ENCODE measurements at places on chromosomes 16 and 17.
A peak's percentile ranks its signal among the peaks of the same experiment; 100 is the strongest.

- peak; percentile 69 for DNase-seq
Measured at GRCh38 chr16:54373534-54374520, 87.2 kb upstream of the IRX3 start.

DNA sequence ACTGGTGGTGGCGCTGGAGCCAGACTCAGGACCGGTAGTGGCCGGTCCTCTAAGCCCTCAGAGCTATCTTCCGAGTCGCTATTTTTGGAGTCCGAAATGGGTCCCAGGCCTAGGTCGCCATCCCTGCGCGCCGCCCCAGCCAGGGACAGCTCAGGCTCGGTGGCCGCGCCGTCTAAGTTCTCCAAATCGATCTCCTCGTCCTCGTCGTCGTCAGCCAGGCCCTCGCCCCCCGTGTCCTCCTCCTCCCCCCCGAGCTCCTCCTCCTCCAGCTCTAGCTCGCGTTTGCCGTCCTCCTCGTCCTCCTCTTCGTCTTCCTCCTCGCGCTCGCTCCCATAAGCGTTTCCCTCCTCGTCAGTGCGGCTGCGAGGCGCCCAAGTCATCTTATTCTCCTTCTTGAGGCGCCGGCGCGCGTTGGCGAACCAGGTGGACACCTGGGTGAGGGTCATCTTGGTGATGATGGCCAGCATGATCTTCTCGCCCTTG lies 1.6 kb downstream of the IRX3 start:
- DNase-seq = no peak

DNA sequence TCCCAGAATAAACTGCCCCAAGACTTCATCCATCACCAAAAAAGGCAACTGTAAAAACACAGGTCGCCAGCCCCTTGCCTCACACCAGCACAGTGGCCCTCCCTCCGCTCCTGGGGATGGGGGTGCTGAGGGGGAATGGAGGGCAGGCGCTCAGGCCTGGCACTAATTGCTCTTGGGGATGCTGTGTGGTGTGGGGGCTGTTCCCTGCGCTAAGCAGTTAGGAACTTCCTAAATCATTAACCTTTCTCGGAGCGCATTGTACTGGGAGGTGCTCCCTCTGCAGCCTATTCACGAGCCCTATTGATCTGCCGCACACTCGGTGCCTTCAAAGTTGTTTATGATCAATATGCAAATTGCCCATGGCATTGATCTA lies 199.9 kb downstream of the ZFHX3 start:
- peak; percentile 58 for DNase-seq

GRCh38 chr16:5838725-5839124 lies 741.1 kb upstream of the EEF2KMT start:
- DNase-seq = no peak

- no peak for DNase-seq
Measured at GRCh38 chr17:38419508-38419981, 8.7 kb upstream of the ARHGAP23 start.

GRCh38 chr16:68711421-68712139 lies 25.5 kb upstream of the CDH1 start:
- no peak for DNase-seq

DNA sequence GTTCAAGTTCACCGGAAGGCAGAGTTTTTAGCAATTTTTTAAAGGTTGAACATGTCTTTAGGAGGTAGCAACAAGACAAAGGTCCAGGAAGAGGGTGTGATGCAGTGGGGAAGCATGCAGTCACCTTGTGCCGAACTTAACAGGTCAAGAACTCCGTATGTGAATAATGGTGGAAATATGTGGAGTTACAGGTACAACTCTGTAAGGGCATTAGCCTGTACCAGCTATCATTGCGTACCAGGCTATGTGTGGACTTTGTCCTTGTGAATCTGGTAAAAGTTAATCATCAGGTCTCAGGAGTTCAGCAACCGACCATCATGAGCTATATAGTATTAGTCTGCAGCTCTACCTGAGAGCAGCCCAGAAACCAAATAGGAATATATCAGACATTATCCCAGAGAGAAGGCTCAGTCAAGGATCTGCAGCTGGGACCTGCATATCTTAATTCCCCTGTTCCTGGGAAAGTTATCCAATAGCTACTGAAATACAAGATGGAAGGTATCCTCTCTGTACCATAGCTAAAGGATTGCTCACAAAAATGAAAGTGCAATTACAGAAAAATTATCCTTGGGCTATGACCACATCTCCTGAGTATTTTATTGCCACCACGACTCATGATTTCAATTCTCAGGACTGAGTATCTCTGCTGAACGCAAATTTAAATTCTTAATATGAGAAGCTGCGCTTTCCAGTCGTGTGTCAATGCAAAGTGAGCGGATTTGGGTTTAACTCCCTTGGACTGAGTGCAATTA lies 469.3 kb downstream of the CDH13 start:
- DNase-seq = peak; percentile 65

DNA sequence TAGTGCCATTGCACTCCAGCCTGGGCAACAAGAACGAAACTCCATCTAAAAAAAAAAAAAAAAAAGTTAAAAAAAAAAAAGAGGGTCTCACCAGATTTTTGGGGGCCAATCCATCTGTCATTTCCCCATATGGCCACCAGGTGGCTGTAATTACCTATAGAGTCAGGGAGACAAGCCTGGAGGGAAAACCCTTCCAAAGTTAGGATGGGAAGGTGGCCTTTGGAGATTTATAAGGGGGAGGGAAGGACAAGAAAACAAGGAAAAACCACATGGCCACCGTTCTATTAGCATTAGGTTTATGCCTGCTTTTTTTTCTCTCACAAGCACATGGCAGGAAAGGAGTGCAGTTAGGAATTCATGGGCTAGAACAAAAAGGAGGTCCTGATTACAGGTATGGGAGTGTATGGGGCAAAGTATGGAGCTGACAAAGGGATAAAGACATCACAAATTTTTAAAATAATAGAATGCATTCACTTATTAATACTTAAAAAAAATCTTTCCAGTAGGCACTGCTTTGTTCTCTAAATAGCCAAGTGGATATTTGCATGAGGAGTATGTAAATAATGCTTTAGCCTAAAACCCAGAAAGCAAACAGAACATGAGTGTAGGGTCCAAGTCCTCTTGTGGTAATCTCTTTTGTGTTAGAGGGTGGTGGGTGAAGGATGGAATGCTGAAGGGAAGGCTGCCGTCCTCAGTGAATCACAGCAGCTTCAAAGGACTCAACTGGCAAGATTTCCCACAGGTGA lies 5.1 kb downstream of the CYB5D1 start:
- DNase-seq = peak; percentile 43

- no peak for DNase-seq
Measured at GRCh38 chr16:85897382-85897781, 1.6 kb upstream of the IRF8 start.

DNA sequence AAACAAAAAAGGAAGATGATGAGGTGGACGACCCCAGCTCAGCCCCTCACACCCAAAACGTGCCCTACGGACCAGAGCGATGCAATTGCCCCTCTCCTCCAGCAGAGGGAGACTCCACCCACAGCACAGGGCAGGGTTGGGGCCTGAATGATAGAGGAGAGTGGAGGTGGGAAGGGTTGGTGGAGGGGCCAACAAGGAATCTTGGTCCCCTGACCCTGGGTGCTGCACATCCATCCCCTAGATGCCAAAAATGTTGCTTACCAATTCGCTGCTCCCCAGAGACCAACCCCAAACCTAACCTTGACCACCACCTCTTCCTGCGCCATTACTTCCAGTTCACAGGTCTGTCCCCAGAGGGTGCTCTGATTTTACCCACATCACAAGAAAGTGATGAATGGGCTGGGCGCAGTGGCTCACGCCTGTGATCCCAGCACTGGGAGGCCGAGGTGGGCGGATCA lies 12.9 kb downstream of the P2RX5 start:
- peak; percentile 37 for DNase-seq

DNA sequence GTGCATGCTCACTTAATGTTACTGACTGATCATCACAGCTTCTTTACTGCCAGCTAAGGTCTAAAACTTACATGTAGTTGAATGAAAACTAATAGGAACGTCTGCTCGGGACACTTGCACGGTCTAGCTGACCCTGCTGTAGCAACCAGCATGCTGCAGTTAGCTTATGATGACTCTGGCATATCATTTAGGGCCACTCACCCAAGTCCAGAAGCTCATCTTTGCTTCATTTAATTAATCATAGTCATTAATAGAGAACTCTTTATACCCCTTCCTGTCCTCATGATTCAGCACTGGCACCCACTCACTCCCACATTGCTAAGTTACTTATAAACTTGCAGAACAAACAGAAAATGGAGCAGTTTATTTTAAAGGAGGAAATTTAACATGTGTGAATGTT lies 136.3 kb downstream of the NLK start:
- peak; percentile 81 for DNase-seq

DNA sequence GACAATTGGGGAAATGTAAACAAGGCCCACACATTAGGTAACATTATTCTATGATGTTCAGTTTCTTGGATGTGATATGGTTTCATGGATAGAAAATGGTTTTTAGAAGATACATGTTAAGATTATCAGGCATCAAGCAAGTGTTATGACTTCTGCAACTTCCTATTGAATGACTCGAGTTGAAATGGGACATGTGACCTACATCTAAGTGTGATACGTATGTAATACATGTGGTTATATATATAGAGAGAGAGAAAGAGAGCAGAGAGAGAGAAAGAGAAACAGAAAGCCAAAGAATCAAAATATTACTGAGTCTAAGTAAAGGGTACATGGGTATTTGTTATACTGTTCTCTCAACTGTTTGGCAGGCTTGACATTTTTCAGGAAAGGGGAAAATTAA lies 1.7 kb downstream of the TMEM170A start:
- DNase-seq = no peak

DNA sequence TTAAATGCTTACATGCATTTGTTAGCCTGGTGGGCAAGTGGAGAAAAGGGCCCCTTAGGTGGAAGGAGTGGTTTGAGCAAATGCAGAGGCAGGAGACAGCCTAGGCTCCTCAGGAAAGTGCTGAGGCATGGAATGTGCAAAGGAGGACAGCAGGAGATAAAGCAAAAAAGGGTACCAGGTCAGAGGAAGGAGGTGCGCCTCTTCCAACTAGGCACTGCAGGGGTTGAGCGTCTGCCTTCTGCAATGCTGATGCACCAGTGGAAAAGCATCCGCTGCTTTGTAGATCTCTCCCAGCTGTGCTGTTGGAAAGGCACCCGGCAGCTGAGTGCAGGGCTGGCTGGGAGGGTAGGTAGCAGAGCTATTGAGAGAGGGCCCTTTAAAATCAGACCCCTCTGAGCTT lies 287.0 kb upstream of the XYLT1 start:
- no peak for DNase-seq

DNA sequence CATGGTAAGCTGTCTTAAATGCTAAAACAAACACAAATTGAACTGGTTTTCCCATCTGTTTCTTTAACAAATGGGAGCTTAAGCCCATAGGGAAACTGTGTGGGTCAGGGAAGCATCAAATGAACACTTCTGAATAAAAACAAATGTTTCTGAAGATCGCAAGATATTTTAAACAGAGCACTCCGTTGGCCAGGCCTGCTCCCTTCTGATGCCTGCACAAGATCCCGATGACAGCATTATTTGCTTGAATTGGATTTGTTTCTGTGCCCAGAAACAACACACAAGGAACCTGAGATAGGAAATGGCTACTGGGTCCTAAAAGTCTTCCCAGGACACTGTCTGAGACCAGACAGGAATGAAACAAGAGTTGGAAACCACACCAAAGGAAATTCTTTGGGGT lies 425.8 kb upstream of the ZFHX3 start:
- DNase-seq = no peak

GRCh38 chr17:78957128-78957527 lies 22.6 kb downstream of the LGALS3BP start:
- DNase-seq = peak; percentile 55

GRCh38 chr17:45372325-45372869 lies 55.6 kb upstream of the MAP3K14 start:
- peak; percentile 35 for DNase-seq

GRCh38 chr16:11354407-11354732 lies 9.1 kb downstream of the RMI2 start:
- DNase-seq = no peak

DNA sequence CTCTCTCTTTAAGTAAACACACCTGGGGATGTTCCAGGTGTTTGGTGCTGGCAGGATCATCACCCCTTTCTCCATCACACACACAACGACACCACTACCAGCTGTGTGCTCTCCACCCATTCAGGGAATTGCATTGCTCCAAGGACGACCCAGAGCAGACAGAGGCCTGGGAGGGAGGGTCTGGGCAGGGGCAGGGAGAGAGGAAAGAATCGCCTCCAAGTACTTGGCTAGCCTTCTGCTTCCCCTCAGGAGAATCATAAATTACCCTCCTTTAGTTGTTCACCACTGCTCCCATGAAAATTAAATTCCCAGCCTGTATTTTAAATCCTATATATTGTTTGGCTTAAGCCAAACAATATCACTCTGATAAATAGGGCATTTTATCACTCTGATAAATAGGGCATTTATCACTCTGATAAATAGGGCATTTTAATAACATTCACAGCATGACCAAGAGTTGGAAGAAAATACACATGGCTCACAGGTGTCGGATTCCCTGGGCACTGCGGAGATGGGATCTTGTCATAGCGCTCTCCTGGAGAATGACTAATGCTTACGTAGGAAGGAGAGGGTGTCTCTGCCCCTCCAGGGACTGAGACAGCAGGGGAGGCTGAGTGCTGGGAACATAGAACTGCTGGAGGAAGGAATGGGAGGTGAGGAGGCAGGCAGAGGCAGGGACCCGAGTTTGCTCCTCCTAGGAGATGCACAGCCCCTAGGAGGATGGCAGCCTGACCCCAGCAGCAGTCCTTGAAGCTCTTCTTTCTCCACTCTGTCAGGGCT lies 673.6 kb downstream of the HS3ST4 start:
- peak; percentile 4 for DNase-seq

GRCh38 chr16:27685807-27686206 lies 135.9 kb downstream of the KATNIP start:
- DNase-seq = peak; percentile 1

GRCh38 chr17:36994438-36994837 lies 45.7 kb downstream of the AATF start:
- peak; percentile 50 for DNase-seq

GRCh38 chr16:47449788-47450187 lies 11.1 kb downstream of the ITFG1 start:
- DNase-seq = no peak

GRCh38 chr17:51147650-51148049 lies 5.7 kb upstream of the NME1 start:
- DNase-seq = peak; percentile 21

DNA sequence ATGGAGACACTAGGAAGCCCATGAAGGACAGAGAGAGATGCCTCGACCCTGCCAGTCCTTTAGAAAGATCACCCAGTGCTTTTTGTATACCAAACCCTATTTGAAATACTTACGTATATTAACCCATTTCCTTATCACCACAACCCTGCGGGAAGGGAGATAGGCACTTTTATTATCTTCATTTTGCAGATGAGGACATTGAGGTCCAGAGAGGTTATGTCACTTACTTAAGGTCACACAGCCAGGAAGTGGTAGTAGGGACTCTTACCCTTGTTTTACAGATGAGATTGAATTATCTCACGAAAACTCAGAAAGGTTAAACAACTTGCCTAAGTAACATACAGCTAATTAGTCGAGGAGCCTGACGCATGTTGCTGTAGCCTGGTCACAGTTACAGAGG lies 38.2 kb downstream of the IL4R start:
- DNase-seq = no peak

GRCh38 chr16:22055881-22056280 lies 36.5 kb upstream of the VWA3A start:
- no peak for DNase-seq

Data from kidney tubule cell (primary cell).